ENCODE measurements at places on chromosomes 2 and 18.

DNA sequence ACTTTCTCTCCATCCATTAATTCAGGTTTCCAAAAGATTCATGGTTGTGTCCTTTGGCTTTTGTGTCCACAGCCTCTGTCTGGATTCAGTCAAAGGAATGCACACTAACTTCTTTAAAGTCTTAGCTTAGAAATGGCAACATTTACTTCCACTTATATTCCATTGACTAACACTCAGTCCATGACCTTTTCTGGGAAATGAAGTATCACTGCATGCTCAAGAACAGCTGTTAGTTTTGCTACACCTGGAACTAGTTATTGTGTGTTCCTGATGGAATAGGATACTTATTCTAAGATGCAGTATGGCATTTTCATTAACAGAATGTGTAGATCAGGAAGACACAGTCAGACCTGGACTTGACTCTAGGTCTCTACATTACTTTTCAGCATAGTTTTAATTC, 88.8 kb downstream of the KYNU start:
- no peaks in the 10 kb centered on the region for H3K36me3 ChIP-seq
- no peak overlapping the region for H3K4me3 ChIP-seq
- no peak for DNase-seq
- H3K27ac ChIP-seq, result no peak overlapping the region
- no peaks in the 10 kb centered on the region for H3K4me1 ChIP-seq

- H3K27me3 ChIP-seq, result no peaks in the 10 kb centered on the region
- no peaks in the 10 kb centered on the region for H3K36me3 ChIP-seq
- no peak overlapping the region for H3K27ac ChIP-seq
- no peaks in the 10 kb centered on the region for H3K4me1 ChIP-seq
These were observed 62.0 kb upstream of the DSG1 start for GRCh38 chr18:31255953-31256352.

DNA sequence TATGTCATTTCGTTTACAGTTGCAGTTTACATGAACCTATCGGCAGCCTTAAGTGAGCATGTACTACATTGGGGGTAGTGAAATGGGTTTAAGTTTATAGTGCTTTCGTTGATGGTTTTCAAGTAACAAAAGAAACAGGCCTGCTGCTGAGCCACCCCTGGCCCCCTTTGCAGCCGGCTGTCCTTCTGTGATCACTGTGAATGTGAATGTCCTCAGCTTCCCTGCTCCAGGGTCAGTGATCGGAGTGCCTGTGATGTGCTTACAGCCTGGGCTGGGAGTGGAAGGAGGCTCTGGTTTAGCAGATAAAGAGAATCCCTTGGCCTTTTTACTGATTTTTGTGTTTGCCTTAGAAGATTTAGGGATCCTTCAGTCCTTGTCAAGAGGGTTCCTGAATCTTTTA, 154.2 kb downstream of the FAM210A start:
- DNase-seq, result no peak
- no peaks in the 10 kb centered on the region for H3K27me3 ChIP-seq
- no peak overlapping the region for H3K27ac ChIP-seq

DNA sequence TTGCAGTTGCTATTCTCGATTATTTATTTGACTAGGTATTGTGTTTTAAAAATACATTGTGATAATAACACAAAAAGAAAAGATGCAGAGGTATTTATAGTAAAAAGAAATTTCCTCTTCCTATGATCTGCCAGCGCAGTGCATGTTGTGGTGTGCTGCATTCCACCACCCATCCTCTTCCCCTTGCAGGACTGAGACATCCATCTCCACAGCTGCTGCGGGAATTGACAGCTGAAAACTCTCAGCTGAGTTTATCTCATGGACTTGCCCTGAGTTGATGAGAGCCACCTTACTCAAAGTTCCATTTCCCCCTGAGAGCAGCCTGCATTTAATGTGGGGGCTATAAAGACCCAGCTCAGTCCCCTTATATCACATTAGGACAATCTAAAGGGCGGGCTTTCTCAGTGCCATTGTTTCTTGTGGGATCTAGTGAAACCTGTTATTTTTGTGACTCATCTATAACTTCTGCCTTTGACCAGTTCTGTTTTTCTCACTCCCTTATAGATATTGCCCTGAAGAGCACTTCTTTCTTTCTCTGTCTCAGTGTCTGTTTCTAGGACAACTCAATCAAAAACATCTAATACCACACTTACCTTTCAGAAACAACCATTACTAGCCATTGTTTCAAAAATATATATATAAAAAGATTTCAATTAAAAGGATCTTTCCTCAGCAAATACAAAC, 698.5 kb downstream of the NR4A2 start:
- no peak overlapping the region for H3K4me3 ChIP-seq
- no peak for DNase-seq
- H3K36me3 ChIP-seq, result no peaks in the 10 kb centered on the region
- H3K27ac ChIP-seq, result no peak overlapping the region
- H3K4me1 ChIP-seq, result no peaks in the 10 kb centered on the region

DNA sequence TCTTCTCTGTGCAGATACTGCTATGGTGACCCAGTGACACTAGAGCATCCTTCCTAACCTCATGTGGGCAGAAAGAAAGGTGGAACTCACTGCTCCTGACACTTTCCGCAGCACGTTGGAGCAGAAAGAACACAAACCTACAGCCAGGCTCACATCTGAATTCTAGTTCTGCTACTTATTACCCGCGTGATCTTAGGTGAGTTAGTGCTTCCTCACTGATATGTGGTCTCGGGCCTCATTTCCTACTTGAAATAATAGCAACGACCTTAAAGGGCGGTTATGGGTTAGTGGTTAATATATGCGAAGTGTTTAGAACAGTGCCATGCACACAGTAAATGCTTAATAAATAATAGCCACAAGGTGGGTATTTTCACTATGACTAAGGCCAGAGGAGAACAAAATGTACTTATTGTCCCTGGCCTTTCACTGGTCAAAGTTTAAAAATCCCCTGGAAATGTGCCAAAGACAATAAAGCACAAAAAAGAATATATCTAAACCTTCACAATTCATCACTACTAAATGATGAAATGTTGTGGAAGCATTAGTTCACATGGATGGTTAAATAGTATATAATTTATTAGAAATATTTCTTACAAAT, 66.6 kb downstream of the MYOM1 start:
- H3K27ac ChIP-seq, result peak overlapping the region; percentile 27
- no peaks in the 10 kb centered on the region for H3K36me3 ChIP-seq
- H3K4me3 ChIP-seq, result no peak overlapping the region
- DNase-seq, result no peak
- no peaks in the 10 kb centered on the region for H3K27me3 ChIP-seq

GRCh38 chr2:217724471-217724870, 278.3 kb downstream of the TNS1 start:
- no peak overlapping the region for H3K4me3 ChIP-seq
- peaks cover 52% of the 10 kb centered on the region for H3K36me3 ChIP-seq
- peaks cover 7% of the 10 kb centered on the region for H3K4me1 ChIP-seq
- DNase-seq, result no peak
- no peak overlapping the region for H3K27ac ChIP-seq

- H3K4me1 ChIP-seq, result no peaks in the 10 kb centered on the region
- H3K36me3 ChIP-seq, result no peaks in the 10 kb centered on the region
- no peak overlapping the region for H3K4me3 ChIP-seq
These were observed 73.3 kb upstream of the ACKR3 start for GRCh38 chr2:236496340-236496739.

- no peaks in the 10 kb centered on the region for H3K36me3 ChIP-seq
- DNase-seq, result no peak
- no peaks in the 10 kb centered on the region for H3K27me3 ChIP-seq
- no peak overlapping the region for H3K4me3 ChIP-seq
- no peak overlapping the region for H3K27ac ChIP-seq
These were observed 40.8 kb upstream of the RPRM start for GRCh38 chr2:153519257-153519875.

DNA sequence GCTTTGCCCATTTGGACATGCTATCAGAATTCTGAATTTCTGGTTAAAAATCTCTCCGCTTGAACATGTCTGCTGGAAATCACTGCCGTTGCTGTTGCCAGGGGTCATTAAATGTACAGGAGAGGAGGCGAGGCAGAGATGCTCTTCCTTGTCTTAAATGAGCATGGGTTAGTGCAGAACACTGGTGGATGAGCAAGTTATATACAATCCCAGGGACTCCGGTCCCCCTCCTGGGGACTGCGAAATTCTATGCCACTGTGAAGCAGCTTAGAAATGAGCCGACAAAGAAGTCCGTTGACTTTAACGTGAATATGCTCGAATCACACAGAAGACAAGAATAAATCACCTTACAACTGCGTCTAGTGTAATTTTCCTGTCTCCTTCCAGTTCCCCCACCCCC, 95.1 kb upstream of the KLHL14 start:
- H3K36me3 ChIP-seq, result no peaks in the 10 kb centered on the region
- no peaks in the 10 kb centered on the region for H3K4me1 ChIP-seq
- no peak for DNase-seq
- H3K4me3 ChIP-seq, result no peak overlapping the region
- H3K27ac ChIP-seq, result no peak overlapping the region

GRCh38 chr2:68806511-68807109, 64.6 kb downstream of the BMP10 start:
- H3K27me3 ChIP-seq, result no peaks in the 10 kb centered on the region
- no peaks in the 10 kb centered on the region for H3K36me3 ChIP-seq
- H3K4me3 ChIP-seq, result no peak overlapping the region
- no peak overlapping the region for H3K27ac ChIP-seq

DNA sequence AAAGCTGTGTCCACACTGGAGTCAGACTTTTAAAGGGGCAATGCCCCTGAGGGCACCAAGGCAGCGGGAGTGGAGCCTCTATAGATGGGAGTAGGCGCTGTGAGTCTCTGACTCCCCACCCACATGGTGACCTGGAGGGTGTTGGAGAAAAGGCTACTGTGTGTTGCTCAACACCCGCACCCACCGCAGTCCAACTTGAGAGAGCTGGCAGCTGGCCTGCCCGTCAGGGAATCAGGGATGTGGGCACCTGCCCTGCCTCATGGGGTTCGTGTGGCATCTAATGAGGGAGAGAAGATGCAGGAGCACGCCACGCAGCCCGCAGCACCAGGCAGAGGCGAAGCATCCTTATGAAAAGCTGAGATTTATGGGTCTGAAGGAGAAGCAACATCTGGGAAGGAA, 84.2 kb downstream of the KLHL29 start:
- no peak overlapping the region for H3K27ac ChIP-seq
- DNase-seq, result peak; percentile 34
- H3K27me3 ChIP-seq, result no peaks in the 10 kb centered on the region

GRCh38 chr18:40056079-40056692, 1898.8 kb upstream of the PIK3C3 start:
- H3K36me3 ChIP-seq, result no peaks in the 10 kb centered on the region
- H3K27me3 ChIP-seq, result no peaks in the 10 kb centered on the region
- H3K4me3 ChIP-seq, result no peak overlapping the region
- DNase-seq, result no peak

DNA sequence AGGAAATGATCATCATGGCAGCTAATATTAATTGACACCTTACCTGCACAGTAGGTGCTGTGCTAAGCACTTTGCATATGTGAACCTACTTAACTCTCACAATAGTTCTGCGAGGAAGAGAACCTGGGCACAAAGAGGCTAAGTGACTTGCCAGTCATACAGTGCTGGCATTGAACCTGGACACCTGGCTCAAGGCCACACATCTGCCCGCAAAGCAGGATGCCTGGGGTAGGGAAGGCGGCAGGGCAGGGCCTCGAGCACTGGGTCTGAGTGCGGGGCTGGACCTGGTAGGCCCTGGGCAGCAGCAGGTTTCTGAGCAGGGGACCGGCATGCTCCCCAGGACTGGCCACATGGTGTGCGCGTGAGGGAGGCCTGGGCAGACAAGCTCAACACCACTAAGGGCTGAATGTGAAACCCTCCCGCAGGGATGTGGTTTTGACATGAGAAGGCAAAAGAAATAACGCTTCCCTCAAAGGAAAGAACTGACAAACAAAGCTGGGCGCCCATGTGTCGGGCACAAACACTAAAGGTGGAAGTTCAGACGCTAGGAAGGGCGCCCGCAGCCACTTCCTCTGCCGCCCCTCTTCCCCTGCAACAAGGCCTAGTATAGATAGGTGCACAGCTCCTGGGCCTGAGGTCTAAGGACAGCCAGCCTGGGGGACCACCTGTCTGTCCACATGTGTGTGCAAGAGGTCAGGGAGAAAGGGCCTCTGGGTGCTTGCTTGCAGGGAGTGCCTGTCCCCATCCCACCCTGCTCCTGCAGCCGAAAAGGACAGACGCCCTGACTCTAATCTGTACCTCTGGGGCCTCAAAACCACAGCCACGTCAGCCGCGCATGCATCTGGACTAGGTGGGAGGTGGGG, 92.5 kb downstream of the ZFP36L2 start:
- H3K27me3 ChIP-seq, result no peaks in the 10 kb centered on the region
- H3K4me1 ChIP-seq, result peaks cover 15% of the 10 kb centered on the region
- peak overlapping the region; percentile 32 for H3K27ac ChIP-seq
- DNase-seq, result peak; percentile 75
- no peaks in the 10 kb centered on the region for H3K36me3 ChIP-seq

DNA sequence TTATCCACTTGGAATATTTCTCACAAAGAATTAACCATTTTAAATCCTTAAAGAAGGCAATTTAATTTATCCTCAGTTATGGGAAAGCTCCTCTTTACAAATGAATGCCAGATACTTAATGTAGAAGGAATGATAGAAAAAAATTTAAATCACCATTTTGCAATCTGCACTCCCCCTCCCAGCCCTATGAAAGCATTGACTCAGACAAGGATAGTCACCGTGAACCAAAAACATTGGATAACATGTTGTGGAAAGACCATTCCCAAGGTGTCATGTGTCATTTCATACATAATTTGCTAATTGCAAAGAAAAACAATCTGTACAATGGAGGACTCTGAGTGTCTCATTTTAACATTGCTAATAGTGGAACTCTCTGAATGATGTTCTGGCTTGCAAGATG, 421.0 kb downstream of the TXNL1 start:
- no peak for DNase-seq
- H3K27ac ChIP-seq, result no peak overlapping the region
- no peaks in the 10 kb centered on the region for H3K27me3 ChIP-seq
- no peak overlapping the region for H3K4me3 ChIP-seq
- no peaks in the 10 kb centered on the region for H3K4me1 ChIP-seq

DNA sequence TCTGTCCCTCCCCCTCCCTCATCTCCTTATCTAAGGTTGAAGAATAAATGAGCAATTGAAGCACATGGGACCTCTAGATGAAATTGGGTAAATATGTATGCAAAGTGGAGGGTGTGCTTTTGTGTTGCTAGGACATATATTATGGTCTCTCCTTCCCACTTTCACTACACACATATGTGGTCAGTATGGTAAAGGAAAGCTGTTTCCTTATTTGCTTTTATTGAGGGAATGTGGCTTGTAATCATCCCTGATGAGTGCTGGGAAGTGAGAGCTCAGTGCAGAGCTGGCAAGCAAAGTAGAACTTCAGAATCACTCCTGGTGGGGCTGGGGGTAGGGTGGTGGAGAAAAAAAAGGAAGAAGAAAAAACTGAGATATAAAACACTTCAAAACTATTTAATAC, 189.9 kb upstream of the ATP5MC3 start:
- H3K4me3 ChIP-seq, result no peak overlapping the region
- no peak overlapping the region for H3K27ac ChIP-seq
- H3K36me3 ChIP-seq, result no peaks in the 10 kb centered on the region
- DNase-seq, result no peak
- no peaks in the 10 kb centered on the region for H3K27me3 ChIP-seq

Measured in ascending aorta (tissue), 2 donors.